ENCODE measurements at places on chromosomes 2 and 18. TPM values are rescaled to one million over a fixed set of nuclear protein-coding genes. Genes with fewer than 3 reads are reported as not detected.

PSMA8 gene
- total RNA-seq = 0.12 TPM

PAX3 gene
- total RNA-seq = not detected

SLC8A1 gene
- 9.0 TPM for total RNA-seq

CCDC102B gene
- 7.0 TPM for total RNA-seq

DQX1 gene
- not detected for total RNA-seq

GCKR gene
- total RNA-seq = 14.5 TPM

TFCP2L1 gene
- 1.5 TPM for total RNA-seq

ABCG5 gene
- total RNA-seq = 0.10 TPM

PLCL1 gene
- total RNA-seq = 11.6 TPM

SMARCAL1 gene
- total RNA-seq = 18.4 TPM

LRATD1 gene
- total RNA-seq = 12.3 TPM

DNA sequence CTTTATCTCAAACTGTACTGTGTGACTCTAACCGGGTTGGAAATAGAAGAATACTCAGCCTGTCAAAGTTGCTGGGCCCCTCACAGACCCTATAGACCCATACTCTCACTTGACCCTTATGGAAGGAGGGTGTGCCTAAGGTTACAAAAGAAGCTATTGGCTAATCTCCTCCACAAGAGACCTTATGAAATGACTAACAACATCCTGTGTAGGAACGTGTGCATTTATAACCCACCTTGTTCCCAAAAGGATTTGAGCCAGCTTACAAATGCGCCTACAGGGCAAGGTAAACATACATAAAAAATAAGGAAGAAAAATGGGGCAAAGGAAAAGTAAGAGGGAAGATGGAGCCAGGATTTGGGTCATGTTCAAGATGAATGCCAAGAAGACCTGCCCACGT, 225.4 kb upstream of the SMAD2 start:
- peaks cover 14% of the 10 kb centered on the region for H3K4me1 ChIP-seq
- no peak overlapping the region for H3K4me3 ChIP-seq

- no peaks in the 10 kb centered on the region for H3K36me3 ChIP-seq
- no peak for DNase-seq
- H3K4me3 ChIP-seq = no peak overlapping the region
- H3K4me1 ChIP-seq = no peaks in the 10 kb centered on the region
These were observed 105.6 kb upstream of the SALL3 start for GRCh38 chr18:78873926-78874500.

DNA sequence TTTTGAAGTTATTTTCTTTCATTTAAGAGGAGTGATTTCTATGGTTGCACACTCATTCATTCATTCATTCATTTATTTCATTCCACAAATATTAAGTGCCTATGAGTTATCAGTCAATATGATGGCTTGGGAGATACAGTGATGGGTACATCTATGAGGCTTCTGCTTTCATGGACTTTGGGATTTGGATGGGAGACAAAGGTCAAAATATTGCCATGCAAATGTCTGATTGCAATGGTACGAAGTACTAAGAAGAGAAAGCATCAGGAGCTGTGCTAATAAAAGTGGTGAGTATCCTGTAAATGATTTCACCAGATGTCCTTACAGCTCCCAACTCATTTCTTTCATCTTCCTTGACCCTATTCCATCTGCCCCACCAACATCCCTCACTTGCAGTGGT, 174.4 kb upstream of the MEX3C start:
- H3K36me3 ChIP-seq = no peaks in the 10 kb centered on the region
- H3K27me3 ChIP-seq = no peaks in the 10 kb centered on the region
- no peaks in the 10 kb centered on the region for H3K4me1 ChIP-seq
- H3K4me3 ChIP-seq = no peak overlapping the region
- DNase-seq = no peak

- no peaks in the 10 kb centered on the region for H3K27me3 ChIP-seq
- H3K4me1 ChIP-seq = no peaks in the 10 kb centered on the region
- no peak overlapping the region for H3K4me3 ChIP-seq
- H3K36me3 ChIP-seq = no peaks in the 10 kb centered on the region
- no peak overlapping the region for H3K27ac ChIP-seq
These were observed 219.5 kb upstream of the SOX11 start for GRCh38 chr2:5472673-5473072.

GRCh38 chr2:184394642-184395041, 203.7 kb upstream of the ZNF804A start:
- no peak for DNase-seq
- no peak overlapping the region for H3K27ac ChIP-seq
- H3K4me1 ChIP-seq = no peaks in the 10 kb centered on the region
- no peaks in the 10 kb centered on the region for H3K36me3 ChIP-seq
- H3K4me3 ChIP-seq = no peak overlapping the region
- no peaks in the 10 kb centered on the region for H3K27me3 ChIP-seq

DNA sequence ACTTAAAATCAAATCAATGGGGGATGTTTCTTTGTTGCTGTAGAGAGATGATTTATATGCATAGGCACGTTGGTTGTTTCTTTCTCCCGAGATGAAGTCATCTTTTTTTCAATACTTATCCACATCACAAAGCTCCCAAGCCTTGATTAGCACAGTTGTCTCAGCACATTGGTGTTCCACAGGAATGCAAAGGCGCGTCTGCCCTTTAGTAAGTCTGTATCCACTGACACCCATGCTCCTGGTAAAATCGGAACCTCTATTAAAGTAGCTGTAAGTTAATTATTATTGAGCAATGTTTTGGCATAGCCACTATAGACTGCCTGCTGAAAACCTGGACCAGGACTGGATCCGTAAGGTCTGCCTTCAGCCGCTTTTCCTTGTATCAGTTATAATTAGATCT, 77.6 kb upstream of the RBM44 start:
- no peaks in the 10 kb centered on the region for H3K27me3 ChIP-seq
- DNase-seq = no peak
- no peaks in the 10 kb centered on the region for H3K36me3 ChIP-seq
- no peak overlapping the region for H3K4me3 ChIP-seq
- no peak overlapping the region for H3K27ac ChIP-seq

- H3K4me1 ChIP-seq = peaks cover 7% of the 10 kb centered on the region
- peak overlapping the region; percentile 85 for H3K4me3 ChIP-seq
- DNase-seq = no peak
- no peaks in the 10 kb centered on the region for H3K36me3 ChIP-seq
These were observed 1.3 kb downstream of the MRPL33 start for GRCh38 chr2:27772804-27773203.

- no peaks in the 10 kb centered on the region for H3K27me3 ChIP-seq
- H3K4me3 ChIP-seq = no peak overlapping the region
- DNase-seq = no peak
- H3K27ac ChIP-seq = no peak overlapping the region
These were observed 25.1 kb downstream of the ASXL2 start for GRCh38 chr2:25853038-25853638.

GRCh38 chr2:130371723-130372054, 15.8 kb downstream of the PTPN18 start:
- no peaks in the 10 kb centered on the region for H3K27me3 ChIP-seq
- peak overlapping the region; percentile 65 for H3K27ac ChIP-seq
- H3K4me1 ChIP-seq = peaks cover 10% of the 10 kb centered on the region
- DNase-seq = no peak

GRCh38 chr18:28767727-28768211, 590.8 kb upstream of the CDH2 start:
- no peak overlapping the region for H3K27ac ChIP-seq
- DNase-seq = no peak
- H3K4me3 ChIP-seq = no peak overlapping the region
- no peaks in the 10 kb centered on the region for H3K36me3 ChIP-seq
- no peaks in the 10 kb centered on the region for H3K4me1 ChIP-seq

- no peak overlapping the region for H3K4me3 ChIP-seq
- no peaks in the 10 kb centered on the region for H3K27me3 ChIP-seq
- no peak overlapping the region for H3K27ac ChIP-seq
- no peak for DNase-seq
- H3K36me3 ChIP-seq = no peaks in the 10 kb centered on the region
- no peaks in the 10 kb centered on the region for H3K4me1 ChIP-seq
These were observed 88.8 kb downstream of the KYNU start for GRCh38 chr2:142966284-142966683.

DNA sequence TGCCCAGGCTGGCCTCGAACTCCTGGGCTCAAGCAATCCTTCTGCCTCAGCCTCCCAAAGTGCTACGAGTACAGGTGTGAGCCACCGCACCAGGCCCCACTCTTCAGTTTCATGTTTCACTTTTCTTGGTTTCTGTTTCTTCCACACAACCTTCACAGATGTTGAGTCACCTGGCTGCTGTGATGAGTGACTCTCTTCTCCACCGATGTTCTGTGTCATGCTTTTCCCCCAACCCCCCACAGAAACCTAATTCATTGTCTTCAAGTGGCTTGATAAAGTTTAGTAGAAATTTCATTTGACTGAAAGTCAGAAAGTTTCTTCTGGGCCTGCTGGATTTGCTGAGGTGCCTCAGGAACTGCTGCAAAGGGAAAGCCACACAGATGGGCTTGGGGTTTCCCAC, 78.5 kb downstream of the SPHKAP start:
- no peaks in the 10 kb centered on the region for H3K27me3 ChIP-seq
- DNase-seq = no peak
- H3K4me3 ChIP-seq = no peak overlapping the region
- H3K27ac ChIP-seq = no peak overlapping the region
- H3K36me3 ChIP-seq = no peaks in the 10 kb centered on the region
- no peaks in the 10 kb centered on the region for H3K4me1 ChIP-seq

- no peak overlapping the region for H3K27ac ChIP-seq
- H3K27me3 ChIP-seq = no peaks in the 10 kb centered on the region
- peaks cover 7% of the 10 kb centered on the region for H3K4me1 ChIP-seq
- no peak overlapping the region for H3K4me3 ChIP-seq
These were observed 41.1 kb downstream of the NHEJ1 start for GRCh38 chr2:219119422-219120043.

- no peak for DNase-seq
- H3K4me3 ChIP-seq = no peak overlapping the region
- H3K36me3 ChIP-seq = no peaks in the 10 kb centered on the region
- H3K27me3 ChIP-seq = no peaks in the 10 kb centered on the region
- no peaks in the 10 kb centered on the region for H3K4me1 ChIP-seq
These were observed 73.0 kb upstream of the KCTD1 start for GRCh38 chr18:26621161-26622026.

- no peak overlapping the region for H3K27ac ChIP-seq
- no peak for DNase-seq
- H3K4me1 ChIP-seq = peaks cover 1% of the 10 kb centered on the region
- H3K4me3 ChIP-seq = no peak overlapping the region
- no peaks in the 10 kb centered on the region for H3K36me3 ChIP-seq
These were observed 29.2 kb downstream of the SH3RF3 start for GRCh38 chr2:109158237-109158636.

GRCh38 chr2:37414470-37414949, 70.1 kb downstream of the QPCT start:
- H3K4me3 ChIP-seq = no peak overlapping the region
- H3K4me1 ChIP-seq = no peaks in the 10 kb centered on the region
- no peaks in the 10 kb centered on the region for H3K36me3 ChIP-seq
- DNase-seq = no peak
- H3K27me3 ChIP-seq = no peaks in the 10 kb centered on the region

GRCh38 chr2:160478660-160479059, 14.9 kb downstream of the RBMS1 start:
- H3K4me3 ChIP-seq = no peak overlapping the region
- no peaks in the 10 kb centered on the region for H3K36me3 ChIP-seq
- no peak for DNase-seq
- peaks cover 8% of the 10 kb centered on the region for H3K4me1 ChIP-seq
- H3K27ac ChIP-seq = no peak overlapping the region

DNA sequence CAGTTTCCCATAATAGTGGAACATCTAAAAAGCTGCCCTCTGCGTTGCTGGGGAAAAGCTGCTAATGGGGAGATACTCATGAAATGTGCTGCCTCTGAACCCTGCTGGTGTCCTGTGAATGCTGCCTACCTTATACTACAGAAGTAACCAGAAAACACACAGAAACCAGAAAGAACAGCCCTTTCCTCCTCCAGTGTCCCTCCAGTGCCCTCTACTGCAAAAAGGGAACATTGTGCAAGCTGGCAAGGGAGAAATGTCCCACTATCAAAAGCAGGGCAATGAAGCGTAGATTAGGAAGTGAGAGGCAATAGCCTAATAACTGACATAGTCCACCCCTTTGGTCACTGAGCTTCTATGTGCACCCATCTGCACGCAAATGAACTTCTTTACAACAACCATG, 162.7 kb upstream of the ETAA1 start:
- peaks cover 3% of the 10 kb centered on the region for H3K4me1 ChIP-seq
- H3K36me3 ChIP-seq = no peaks in the 10 kb centered on the region
- no peak overlapping the region for H3K27ac ChIP-seq
- peak; percentile 9 for DNase-seq
- no peaks in the 10 kb centered on the region for H3K27me3 ChIP-seq

DNA sequence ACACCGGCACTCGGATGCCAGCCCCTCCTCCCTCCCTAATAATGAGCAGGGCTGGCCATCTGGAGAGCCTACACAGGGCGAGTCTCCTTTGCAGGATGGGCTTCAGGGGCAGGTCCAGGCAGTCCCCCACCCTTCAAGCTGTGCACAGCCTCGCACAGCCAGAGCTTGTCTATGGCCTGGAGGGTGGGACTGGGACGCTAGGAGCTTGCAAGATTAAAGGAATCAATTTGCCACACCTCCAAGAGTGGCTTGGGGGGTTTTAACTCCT, 43.9 kb upstream of the OTOF start:
- H3K27me3 ChIP-seq = no peaks in the 10 kb centered on the region
- no peak overlapping the region for H3K4me3 ChIP-seq
- no peaks in the 10 kb centered on the region for H3K4me1 ChIP-seq
- no peak for DNase-seq
- H3K36me3 ChIP-seq = no peaks in the 10 kb centered on the region

GRCh38 chr2:238790126-238790832, 57.6 kb upstream of the TWIST2 start:
- no peak overlapping the region for H3K4me3 ChIP-seq
- no peaks in the 10 kb centered on the region for H3K4me1 ChIP-seq
- no peaks in the 10 kb centered on the region for H3K27me3 ChIP-seq
- H3K36me3 ChIP-seq = no peaks in the 10 kb centered on the region
- no peak overlapping the region for H3K27ac ChIP-seq
- no peak for DNase-seq

GRCh38 chr2:143604566-143604959, 475.3 kb downstream of the ARHGAP15 start:
- no peak overlapping the region for H3K4me3 ChIP-seq
- H3K27ac ChIP-seq = no peak overlapping the region

- no peaks in the 10 kb centered on the region for H3K36me3 ChIP-seq
- no peak overlapping the region for H3K4me3 ChIP-seq
- H3K4me1 ChIP-seq = no peaks in the 10 kb centered on the region
- H3K27ac ChIP-seq = no peak overlapping the region
- no peak for DNase-seq
- H3K27me3 ChIP-seq = no peaks in the 10 kb centered on the region
These were observed 24.3 kb downstream of the HEATR5B start for GRCh38 chr2:37059841-37060240.

DNA sequence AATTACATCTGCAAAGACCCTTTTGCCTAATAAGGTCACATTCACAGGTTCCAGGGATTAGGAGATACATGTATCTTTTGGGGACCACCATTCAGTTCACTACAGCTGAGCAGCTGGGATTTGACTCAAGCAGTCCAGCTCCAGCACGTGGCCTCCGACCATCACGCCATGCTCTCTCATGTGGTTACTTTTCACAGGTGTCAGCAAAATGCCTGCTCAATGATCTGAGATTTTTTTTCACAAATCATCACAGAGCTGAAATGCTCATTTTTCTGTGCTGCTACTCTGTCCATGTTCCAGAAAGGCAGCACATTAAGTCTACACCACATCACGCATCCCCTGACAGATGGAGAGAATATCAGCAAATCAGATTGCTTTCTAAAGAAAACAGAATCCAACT, 98.5 kb upstream of the RMDN2 start:
- no peaks in the 10 kb centered on the region for H3K36me3 ChIP-seq
- no peak overlapping the region for H3K4me3 ChIP-seq
- H3K27me3 ChIP-seq = no peaks in the 10 kb centered on the region
- DNase-seq = no peak

Data from ovary (tissue), 10 donors.